Activated CD4-positive, alpha-beta T cell treated with anti-CD3 and anti-CD28 coated beads, Interleukin-2, amount 50 U/mL, for 48 hours (primary cell): ENCODE measurements at places on chromosomes 2 and 18.
A peak's percentile ranks its signal among the peaks of the same experiment; 100 is the strongest.

DNA sequence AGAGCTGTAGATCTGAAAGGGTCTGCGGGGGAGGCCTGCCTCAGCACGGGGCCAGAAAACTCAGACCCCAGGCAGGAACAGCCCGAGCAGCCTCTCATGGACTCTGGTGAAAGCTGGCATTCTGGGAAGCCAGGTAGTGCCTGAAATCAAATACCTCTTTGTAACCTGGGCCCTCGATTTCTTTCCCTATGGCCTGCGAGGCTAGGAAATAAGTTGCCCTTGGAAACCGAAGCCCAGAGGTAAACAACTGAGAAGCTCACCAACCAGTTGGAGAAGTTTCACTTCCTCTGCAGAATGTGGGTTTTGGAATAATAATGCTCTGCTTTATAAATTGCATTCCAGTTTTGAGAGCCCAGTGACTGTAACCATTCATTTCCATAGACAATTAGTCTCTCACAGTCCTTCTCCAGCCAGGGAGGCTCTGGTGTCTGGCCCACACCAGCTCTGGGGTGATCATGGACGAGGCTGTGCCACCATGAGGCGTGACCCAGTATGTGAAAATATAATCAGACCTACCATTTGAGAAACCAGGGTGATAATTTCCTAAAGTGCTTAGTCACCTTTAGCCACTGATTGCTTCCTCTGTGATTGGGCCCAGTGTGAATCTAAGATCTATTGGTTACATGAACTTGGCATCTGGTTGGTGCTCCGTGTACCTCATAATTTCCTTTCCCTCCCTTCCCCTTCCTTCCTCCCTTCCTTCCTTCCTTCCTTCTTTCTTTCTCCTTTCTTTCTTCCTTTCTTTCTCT is 133.1 kb upstream of the PELI1 start:
- no peak for DNase-seq

GRCh38 chr2:172050479-172051125 is 34.7 kb upstream of the DLX1 start:
- no peak for DNase-seq

DNA sequence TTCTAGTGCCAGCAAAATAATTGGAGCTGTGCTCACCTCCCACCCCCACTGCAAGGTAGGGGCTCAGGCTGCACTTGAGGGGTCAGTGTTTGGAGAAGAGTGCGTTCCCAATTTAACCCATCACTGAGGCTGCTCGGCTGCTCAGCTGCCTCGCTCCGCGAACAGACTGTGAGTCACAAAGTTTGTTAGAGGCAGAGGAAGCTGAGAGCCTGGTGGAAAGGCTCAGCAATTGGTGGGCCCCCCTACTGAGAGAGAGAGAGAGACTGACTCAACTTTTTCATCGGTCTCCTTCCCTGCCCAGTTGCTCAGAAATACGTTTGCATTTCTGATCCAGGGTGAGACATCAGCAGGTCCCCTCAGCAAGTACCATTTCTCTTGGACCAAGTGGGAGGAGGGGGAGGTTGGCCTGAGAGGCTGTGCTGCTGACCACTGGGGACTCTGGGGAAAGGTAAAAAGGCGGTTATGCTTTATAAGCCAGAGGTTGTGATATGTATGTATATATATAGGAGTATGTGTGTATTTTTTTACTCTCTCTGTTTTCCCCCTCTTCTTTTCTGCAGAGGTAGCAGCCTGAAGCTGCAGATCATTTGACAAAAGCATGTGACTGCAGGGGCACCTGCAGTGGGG is 1.5 kb downstream of the EFR3B start:
- peak; percentile 50 for DNase-seq

DNA sequence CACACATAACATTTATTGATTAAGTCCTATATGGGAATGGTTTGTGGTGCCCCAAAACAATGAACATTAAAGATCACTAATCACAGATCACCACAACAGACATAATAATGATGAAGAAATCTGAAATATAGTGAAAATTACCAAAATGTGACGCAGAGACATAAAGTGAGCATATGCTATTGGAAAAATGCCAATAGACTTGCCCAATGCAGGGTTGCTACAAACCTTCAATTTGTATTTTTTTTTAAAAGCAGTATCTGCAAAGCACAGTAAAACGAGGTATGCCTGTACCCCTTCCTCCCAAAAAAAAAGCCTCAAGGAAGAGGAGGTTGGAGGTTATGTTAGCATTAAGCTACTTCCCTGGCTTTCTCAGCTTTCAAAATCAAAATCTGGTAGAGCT is 131.1 kb downstream of the RBMS1 start:
- no peak for DNase-seq

GRCh38 chr2:231227310-231228162 is 29.1 kb downstream of the ARMC9 start:
- DNase-seq: peak; percentile 45

DNA sequence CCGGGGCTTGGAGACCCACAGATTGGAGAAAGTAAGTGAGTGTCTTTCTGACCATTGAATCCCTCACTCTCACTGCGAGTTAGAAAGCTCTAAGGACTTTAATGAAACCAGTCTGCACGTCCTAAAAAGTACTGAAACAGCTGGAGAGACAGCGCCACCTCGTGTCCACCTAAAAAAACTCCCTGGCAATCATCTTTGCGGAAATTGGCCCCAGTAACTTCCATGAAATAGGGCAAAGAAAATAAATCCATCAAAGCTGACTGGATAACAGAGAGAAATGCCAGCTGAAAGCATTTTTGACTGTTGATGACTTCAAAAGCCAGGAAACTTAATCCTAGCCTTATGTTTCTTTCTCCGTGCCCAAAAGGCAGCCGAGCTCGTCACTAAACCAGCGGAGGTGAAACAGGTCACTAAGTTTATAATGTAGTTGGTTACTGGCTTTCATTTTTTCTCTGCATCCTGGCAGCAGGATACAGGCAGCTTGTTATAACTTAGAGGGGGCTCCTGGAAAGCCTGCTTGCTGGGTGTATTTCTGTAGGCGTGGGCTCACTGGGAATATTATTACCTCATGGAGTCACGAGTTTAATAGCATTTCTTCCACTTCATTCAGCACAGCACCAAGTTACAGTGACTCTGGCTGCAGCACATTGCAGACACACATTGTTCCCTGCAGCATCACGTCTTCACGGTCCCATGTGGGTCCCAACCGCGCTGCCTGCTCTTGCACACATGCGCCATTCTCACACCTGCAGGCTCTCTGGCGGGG is 266.5 kb downstream of the HRH4 start:
- DNase-seq: peak; percentile 64

DNA sequence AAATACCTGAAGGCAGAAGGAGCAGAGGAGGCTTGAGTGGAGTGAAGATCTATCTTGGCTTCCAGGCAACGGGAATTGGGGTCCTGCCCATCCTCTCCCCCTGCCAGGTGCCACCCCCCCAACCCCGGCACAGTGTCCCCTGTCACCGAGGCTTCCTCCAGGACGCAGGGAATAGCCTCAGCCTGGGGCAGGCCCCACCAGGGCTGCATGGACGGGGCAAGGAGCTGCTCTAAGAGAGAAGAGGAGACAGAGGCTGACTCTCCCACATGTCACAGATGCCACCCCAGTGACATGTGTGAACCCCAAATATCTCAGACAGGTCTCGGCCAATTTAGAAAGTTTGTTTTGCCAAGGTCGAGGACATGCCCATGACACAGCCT is 42.1 kb downstream of the PXDN start:
- no peak for DNase-seq

DNA sequence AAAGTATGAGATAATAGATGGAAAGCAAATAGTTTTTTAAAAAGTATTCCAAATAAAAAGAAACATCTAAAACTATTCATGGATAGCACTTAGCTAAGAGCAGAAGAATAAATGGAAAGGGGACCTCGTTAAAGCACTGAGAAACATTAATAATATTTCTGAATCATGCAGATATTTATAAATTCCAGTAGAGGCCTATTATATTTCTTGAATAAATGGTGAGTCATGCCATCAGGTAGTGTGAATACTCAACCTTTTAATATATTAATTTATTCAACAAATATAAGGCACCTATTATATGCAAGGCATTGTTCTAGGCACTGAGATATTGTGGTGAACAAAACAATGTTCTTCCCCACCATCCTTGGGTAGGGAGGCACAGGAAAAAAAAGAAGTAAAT is 53.8 kb downstream of the ICA1L start:
- no peak for DNase-seq

DNA sequence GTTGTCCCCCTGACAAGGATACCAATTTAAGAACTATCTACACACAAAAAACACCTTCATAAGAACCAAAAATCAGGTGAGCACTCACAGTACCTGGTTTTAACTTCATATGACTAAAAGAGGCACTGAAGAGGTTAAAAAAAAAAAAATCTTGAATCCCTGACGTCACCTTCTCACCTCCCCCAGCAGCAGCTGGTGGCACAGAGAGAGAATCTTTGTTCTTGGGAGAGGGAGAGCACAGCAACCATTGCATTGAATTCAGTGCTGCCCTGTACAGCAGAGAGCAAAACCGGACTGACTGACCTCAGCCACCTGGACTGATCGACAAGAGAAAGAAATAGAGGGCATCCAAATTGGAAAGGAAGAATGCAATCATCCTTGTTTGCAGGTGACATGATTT is 566.0 kb downstream of the TMX3 start:
- no peak for DNase-seq

DNA sequence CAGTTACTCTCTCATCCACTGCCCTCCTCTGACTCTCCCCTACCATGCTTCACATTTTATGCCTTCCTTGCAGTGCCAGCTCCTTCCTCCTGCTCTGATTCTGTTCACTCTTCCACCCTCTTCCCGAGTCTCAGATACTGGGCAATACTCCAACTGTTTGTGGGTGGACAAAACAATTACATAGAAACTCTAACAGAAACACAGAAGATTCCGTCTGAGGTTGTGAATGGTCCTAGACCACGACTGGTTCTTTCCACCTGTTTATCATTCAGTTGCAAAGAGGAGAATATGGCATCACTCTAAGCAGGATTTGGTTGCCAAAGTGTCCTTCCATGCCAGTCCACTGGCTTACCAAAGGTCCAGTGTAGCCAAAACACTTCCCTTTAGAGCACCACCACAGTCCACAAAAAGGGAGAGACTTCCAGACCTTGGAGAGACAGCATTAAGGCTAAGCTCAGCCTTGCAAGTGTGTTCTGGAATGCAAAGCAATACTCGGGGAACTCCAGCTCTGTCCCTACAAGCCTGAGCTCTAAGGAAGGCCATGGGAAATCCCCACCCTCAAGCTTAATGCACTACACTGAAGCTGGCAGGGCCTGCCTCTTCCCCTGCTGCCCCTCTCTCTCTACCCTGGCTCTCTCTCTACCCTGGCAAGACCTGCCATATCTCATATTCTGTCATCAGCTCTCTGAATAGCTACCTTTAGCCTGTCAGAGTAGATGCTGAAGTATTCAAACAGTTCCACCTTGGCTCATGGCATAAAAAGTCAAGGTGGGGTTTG is 33.6 kb upstream of the RND3 start:
- DNase-seq: no peak

- no peak for DNase-seq
Observed at GRCh38 chr18:79585395-79586370, 93.9 kb upstream of the CTDP1 start.

GRCh38 chr2:217905395-217905794 is 97.4 kb downstream of the TNS1 start:
- no peak for DNase-seq

- peak; percentile 46 for DNase-seq
Observed at GRCh38 chr2:70104231-70105111, 17.2 kb downstream of the PCBP1 start.

DNA sequence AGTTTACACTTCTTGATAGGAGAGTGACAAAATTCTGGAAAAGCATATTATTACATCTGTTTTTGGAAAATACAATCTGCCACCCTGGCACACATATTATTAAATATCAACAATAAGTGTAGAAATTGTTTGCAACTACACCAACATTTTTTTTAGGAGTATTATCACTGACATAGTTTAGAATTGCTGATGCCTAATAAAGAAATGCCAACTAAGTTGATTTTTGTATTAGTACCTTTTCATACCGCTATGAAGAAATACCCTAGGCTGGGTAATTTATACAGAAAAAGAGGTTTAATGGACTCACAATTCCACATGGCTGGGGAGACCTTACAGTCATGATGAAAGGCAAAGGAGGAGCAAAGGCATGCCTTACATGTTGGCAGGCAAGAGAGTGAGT is 35.9 kb upstream of the TFPI start:
- no peak for DNase-seq

DNA sequence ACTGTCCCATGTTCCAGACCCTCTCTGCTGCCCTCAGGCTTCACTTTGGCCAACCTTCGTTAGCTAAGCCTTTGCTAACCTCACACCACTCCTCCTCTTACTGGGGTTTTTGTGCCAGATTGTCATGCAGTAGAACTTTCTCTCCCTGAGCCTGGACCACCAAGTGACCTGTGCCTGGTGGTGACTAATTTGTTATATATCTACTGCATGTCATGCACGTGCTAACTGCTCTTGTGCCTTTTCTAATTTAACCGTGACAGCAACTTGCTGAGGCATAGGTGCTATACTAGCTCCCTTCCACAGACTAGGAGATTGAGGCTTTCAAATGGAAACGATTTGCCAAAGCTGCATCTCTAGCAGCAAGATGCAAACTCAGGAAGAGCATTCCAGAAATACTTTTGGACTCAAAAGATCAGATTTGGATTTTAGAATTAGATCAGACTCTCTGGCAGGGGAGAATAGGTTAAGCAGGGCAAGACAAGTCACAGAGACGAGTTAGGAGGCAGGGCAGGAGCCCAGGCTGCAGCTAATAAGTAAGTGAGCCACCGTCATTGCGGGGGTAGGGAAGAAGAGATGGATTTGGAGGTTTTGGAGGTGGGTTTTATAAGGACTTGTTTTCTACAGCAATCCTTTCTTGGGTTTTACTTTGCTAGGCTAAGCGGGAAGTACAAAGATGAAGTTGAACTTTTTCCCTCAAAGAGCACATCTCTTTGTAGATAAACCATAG is 1.8 kb downstream of the PPP1R7 start:
- no peak for DNase-seq

DNA sequence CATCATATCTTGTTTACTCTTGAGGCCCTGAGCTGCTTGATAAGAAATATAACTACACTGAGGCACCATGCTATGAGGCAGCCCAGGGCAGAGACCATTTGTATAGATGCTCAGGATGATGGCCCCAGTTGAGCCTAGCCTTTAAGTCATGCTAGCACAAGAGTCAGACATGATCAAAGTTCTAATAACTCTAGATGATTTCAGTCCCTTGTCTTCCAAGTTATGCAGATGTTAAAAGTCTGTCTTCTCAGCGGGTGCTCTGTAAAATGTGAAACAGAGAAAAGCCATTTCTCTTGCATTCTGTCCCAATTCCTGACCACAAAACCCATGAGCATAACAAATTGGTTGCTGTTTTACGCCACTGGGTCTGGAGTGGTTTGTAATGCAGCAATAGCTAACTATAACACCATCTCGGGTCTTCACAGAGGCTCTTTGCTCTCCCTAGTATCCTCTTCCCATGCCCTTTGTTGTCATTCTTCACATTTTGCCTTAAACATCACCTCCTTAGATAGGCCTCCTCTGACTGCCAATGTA is 49.6 kb downstream of the NXPH2 start:
- DNase-seq: no peak

GRCh38 chr2:42076357-42077225 is 28.8 kb downstream of the PKDCC start:
- DNase-seq: no peak
